ENCODE measurements at places on chromosomes 2 and 18.

DNA sequence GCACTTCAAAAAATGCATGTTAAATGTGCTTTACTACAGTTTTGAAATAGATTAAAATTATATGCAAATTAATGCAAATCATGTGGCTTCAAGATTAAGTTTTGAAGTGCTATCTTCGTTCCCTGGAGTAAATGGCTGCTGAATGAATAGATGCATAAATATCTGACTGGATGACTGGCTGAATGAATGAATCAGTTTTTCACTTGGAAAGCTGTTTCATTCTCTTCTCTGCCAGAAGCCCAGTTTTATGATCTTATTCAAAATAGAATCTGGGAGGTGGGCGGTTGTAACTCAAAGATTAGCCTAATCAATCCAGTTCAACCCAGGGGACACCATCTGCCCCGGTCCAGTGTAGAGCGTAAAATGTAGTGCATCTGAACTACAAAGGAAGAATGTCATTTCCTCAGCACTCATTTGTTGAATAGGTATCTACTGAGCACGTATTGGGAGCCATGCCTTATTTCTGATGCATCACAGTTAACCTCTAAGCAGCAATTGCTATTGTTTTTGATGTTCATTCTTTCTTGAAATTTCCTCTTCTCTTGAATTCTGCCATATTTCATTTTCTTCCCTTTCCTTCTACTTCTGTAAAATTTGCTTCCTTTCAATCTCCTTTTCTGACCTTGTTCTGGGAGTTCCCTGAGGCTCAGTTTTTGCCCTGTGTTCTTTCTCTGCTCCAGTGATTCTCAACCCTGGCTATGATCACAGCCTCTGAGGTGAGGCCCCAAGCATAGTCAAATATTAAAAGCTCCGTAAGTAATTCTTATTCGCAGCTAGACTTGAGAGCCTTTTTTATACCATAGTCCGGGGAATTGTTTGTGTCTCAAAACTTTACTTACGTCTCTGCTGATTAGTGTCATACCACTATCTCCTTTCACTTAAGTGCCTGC is 282.7 kb downstream of the PARD3B start:
- no peak for DNase-seq

DNA sequence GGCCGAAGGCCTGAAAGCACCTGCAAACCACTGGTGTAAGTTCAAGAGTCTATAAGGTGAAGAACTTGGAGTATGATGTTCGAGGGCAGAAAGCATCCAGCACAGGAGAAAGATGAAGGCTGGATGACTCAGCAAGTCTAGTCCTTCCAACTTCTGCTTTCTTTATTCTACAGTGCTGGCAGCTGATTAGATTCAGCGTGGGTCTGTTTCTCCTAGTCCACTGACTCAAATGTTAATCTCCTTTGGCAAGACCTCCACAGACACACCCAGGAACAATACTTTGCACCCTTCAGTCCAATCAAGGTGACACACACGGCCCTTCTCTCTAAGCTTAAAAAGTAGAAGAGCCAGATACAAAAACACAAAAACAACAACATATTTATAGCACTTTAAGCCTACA is 43.4 kb downstream of the NMS start:
- DNase-seq: no peak

DNA sequence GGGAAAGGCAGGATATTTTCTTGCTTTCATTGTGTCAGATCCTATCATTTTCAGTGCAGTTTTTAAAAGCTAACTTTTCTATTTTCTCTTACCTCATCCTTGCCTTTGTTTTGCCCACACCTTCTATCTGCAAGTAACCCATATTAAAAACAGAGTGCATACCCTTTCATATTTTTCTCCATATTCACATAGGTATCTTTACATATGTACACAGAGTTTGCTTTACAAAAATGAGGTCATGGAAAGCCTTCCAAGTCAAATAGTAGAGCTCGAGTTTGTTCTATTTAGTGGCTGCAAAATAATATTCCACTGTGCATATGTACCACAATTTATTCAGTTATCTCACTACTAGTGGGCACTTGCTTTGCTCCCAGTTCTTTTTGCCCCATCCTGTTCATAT is 3.9 kb upstream of the DHRS9 start:
- no peak for DNase-seq

- no peak for DNase-seq
Measured at GRCh38 chr2:181258720-181259119, 198.5 kb upstream of the ITGA4 start.

DNA sequence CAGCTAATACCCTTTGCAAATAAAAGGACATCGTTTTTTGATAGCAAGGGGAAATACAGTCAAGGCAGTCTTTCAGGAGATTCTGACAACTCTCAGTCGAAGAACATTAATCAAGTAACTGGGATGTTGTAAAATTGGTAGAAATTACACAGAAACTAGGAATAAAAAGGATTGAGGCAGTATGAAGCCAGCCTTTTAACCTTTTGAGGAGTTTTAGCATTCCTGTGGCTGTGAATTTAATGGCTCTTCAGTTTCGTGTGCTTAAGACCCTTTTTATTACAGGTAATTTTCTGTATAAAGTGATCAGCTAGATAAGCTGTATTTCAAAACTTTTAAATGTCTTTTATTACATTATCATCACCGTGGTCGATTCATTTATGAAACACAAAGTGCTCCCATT is 91.6 kb downstream of the ASXL3 start:
- no peak for DNase-seq

- DNase-seq: peak; percentile 28
Measured at GRCh38 chr2:41853427-41854191, 194.2 kb upstream of the PKDCC start.

DNA sequence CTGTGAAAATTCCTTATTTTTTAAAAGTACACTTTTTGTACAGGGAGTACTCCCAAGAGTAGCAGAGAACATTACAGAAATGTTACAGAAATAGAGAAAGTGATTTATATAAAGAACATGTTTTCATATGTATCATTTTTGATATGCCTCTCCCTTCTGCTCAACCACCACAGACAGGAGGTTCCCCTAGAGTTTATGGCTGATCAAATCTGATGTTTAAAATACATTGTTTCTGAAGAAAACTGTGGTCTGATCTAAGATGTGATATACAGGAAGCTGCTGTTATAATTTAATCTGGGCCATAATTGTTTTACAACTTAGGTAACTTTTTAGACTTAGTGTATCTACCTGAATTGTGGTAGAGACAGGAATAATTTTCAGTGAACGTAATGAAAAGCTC is 37.0 kb downstream of the STAT4 start:
- DNase-seq: no peak

- DNase-seq: no peak
Measured at GRCh38 chr2:237180187-237180586, 94.5 kb downstream of the COPS8 start.

GRCh38 chr2:228374741-228375140 is 193.3 kb upstream of the SPHKAP start:
- no peak for DNase-seq

DNA sequence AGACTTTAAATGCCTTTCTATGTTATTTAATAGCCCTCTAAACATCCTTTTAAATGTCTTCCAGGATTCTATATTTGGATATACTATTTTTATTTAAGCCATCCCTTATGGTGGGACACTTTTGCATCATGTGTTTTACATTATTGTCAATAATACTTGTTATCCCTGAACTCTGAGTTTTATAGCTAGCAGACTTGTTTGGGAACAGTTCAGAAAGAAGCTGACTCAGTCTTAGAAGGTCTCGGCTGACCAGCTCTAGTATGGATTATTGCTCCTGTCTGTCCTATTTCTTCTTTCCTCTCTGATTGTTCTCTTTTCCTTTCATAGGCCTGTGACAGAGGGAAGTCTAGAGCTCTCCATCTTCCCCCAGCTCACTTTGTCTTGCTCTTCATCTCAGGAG is 77.3 kb upstream of the CXCR4 start:
- no peak for DNase-seq

DNA sequence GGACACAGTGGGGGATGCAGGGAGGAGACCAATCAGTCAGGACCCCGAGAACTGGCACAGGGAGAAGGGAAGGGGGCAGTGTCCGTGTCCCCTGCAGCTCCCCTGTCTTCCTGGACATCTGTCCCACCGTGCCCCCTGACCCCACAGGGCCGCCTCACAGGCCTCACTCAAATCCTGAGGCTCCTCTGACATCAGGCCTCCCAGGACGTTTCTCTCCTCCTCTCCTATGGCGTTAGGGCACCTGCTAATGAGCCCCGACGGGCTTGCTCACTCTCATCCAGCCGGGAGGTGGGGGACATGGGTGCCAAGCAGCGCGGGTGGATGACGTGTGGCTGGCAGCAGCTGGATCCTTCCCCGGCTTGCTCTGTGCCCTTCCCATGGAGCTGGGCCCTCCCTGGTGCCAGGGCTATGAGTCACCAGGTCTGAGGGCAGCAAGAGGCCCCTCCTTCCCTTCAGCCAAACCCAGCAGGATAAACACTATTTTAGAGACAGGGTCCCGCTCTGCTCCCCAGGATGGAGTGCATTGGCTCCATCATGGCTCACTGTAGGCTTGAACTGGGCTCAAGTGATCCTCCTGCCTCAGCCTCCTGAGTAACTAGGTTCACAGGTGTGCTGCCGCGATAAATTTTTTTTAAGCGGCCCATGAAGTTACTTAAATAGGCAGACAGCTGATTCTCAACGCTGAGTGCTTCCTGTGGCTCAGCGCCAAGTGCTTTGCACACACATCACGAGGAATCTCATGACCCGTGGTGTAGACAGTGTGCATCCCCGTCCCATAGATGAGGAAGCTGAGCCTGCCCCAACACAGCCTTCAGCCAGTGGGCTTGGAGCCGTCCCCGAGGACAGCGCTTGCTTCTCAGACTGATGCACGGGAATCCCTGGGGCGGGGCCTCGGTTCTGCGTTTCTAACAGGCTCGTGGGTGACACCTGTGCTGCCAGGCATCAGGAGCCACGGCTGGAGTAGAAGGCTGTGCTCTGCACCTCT is 64.5 kb upstream of the HDAC4 start:
- peak; percentile 28 for DNase-seq

DNA sequence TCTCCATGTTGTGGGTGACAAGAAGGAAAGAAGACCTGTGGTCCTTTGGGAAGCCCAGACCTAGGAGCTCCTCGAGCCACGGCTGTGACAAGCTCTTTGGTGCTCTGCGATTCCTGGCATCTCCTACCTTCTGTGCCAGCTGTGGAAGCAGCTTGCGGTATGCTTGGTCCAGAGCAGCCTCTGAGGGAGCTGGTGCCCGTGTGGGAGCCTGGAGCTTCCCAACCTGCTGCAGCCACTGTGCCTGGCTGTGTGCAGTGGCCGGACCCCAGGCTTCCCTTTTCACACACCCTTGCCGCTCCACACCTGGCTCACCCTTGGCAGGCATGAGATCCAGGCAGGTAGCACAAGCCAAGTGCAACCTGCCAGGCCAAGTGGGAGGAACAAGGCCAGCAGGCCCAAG is 1328.6 kb upstream of the SLC39A10 start:
- DNase-seq: no peak

GRCh38 chr2:160380000-160380570 is 113.5 kb downstream of the RBMS1 start:
- DNase-seq: no peak

GRCh38 chr2:156436497-156437085 is 412 bp downstream of the GPD2 start:
- peak; percentile 54 for DNase-seq

DNA sequence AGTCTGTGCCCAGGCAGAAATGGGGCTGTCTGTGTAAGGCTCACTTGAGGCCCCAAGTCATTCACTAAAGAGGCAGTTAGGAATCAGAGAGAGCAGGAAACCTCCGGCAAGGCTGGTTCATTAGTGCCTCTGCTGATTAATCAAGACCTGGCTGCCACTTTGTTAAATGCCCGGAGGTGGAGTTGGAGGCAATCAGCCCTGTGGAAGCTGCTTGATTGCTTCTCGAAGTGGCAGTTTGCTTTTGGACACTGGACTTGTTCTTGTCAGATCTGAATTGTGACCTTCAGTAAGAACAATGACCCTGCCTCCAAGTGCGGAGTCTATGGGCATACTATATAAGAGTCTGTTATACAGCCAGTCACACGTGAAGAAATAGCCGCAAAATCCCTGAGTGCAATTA is 183.9 kb upstream of the LINC00305 start:
- DNase-seq: no peak

GRCh38 chr2:224851811-224852210 is 135.6 kb upstream of the CCDC195 start:
- DNase-seq: no peak

GRCh38 chr2:23330214-23330613 is 54.8 kb upstream of the KLHL29 start:
- DNase-seq: no peak

- no peak for DNase-seq
Measured at GRCh38 chr18:76384114-76384790, 110.8 kb downstream of the ZNF516 start.

DNA sequence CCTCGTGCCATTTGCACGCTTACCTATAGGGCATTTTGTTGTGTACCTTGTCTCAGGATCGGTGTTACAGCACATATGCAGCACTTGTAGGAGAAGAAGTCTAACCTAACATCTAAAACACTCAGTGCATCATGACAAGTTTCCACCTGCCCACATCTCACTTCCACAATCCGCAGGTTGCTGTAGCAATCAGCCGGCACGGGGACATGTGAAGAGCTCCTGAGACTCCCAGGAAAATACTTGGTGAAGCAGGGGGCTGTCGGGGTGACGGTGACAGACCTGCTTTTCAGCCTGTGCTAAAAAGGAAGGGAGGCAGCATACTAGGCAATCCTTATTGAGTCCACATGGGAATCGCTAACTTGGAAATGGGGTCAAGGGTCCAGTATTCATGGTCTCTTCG is 172.2 kb downstream of the MYT1L start:
- no peak for DNase-seq

DNA sequence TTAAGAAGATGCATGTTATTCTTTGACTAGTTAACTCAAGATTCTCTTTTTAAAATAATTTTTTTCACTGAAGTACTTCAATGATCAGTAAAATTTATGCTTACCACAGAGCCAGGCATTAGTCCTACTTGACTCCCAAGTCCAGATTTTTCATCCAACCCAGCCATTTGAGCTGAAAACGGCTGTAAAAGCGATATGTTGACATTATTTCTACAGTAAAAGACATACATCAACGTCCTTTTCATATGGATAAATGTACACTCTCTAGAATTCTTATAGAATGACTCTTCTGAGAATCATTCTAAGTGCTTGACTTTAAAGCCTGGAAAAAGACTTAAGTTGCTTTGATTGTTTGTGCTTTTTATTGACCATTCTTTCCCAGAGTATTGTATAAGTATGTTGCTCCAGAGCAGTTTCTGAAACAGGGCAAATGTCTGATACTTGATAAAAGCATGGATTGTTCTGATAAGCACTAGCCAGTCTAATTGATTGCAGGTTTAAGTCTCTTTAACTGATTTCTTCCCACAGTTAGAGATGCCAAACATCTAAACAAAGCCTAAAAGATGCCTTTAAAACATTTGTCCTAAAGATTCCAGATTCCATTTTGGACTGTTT is 90.9 kb downstream of the COL5A2 start:
- no peak for DNase-seq

DNA sequence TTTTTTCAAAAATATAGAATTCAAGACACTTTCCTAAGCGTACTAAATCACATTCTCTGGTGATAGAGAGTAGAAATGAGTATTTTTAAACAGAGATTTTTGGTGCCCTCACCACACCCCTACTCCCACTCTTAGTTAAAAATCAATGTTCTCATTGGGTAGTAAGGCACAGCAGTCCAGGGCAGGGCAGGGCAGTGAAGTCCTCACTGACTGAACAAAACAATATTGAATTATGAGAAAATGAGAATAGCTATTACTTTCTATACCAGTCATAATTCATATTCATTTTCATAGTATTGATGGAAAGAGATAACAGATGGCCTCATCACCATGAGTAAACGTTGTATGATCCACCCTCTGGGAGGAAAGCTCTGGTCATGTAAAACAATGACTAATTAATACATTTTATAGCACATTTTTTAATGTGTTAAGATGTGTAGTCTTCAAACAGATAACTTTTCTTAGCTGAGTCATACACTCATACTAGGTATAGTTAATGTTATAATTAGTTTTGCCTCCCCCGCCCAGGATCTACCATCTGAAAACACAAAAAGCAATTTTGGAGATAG is 686.1 kb downstream of the KCNJ3 start:
- DNase-seq: no peak
